Tongue (tissue), 3 donors: ENCODE measurements at places on chromosomes 5 and 9. TPM values are rescaled to one million over a fixed set of nuclear protein-coding genes. Genes with fewer than 3 reads are reported as not detected.
A peak's percentile ranks its signal among the peaks of the same experiment; 100 is the strongest.

Gene TIMD4
- total RNA-seq: not detected

Gene TRPM3
- total RNA-seq: 0.72 TPM

Gene TNFSF15
- total RNA-seq: 1.8 TPM

Gene IL12B
- not detected for total RNA-seq

Gene FAM174A
- total RNA-seq: 53.2 TPM

Gene TMEM252
- total RNA-seq: not detected

Gene ANKRD18B
- 6.6 TPM for total RNA-seq

Gene PCDHGA3
- total RNA-seq: 3.9 TPM

Gene IFNA6
- not detected for total RNA-seq

Gene IL5
- not detected for total RNA-seq

Gene SLC27A6
- total RNA-seq: 11.2 TPM

GRCh38 chr5:1753490-1753889, 46.1 kb downstream of the MRPL36 start:
- no peak for DNase-seq

GRCh38 chr9:128072144-128073021, 4.4 kb downstream of the SLC25A25 start:
- DNase-seq: peak; percentile 91

GRCh38 chr9:109477258-109478050, 20.7 kb downstream of the PTPN3 start:
- DNase-seq: no peak

DNA sequence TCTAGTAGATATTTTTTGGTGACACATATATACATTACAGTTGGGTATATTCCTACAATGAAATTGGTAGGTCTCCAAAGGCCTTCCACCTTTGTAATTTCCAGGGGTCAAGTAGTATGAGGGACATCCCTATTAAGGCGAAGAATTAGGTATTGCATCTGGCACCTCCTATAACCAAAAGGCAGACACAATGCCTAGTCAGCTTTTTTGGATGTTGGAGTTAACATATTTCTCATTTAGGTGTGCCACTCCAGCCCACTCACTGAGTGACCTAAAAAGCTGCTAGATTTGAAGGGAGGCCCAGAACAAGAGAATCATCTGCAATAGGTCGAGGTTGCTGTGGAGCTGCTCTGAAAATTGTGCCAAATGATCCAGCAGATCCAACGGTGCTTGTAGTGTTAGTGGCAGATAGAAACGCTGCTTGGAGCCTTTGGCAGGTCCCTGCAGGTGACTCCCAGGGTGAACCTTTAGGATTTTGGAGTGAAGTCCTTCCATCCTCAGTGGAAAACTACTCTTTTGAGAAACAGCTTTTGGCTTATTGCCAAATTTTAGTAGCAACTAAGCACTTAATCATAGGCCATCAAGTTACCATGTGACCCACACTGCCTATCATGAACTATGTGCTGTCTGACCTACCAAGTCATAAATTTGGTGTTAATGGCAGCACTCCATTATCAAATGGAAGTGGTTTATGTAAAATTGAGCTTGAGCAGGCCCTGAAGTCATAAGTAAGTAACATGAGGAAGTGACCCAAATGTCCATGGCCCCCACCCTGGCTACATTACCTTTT, 15.7 kb upstream of the FNIP1 start:
- no peak for DNase-seq

DNA sequence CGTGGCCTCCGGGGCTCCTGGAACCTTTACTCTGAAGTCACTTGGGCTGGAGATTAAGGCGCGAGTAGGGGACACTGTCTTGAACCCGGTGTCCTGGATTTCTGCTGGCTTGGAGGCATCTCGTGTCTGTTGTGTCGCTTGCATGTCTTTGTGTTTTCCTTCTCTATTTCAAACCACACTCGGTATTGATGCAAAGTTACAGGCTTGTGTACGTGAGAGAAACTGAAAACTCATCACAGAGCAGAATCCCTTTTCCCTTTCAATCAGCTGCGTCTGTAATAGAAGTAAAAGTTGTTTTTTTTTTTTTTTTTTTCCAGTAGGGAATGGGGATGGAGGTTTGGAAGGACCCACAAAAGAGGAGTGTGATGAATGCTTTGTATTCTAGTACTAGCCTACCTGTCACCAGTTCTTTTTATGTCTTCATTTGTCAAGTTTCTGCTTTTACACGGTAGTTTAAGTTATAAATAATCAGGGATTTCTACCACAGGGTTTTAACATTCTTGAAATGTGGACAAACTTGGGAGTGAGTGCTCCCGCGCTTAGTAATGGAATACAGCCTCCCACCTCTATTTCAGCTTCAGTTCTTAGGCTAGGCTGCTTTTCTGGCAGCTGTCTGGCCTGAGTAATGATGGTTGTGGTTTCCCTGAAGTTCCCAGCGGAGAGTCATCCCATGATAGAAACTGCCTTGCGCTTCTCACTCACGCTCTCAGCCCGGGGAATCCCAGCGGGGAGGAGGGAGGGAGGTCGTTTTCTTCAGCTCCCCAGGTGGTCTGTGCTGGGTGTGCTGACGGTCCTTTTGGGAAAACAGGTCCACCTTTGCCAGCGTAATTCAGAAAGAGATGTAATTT, 763 bp downstream of the TJP2 start:
- DNase-seq: peak; percentile 55

DNA sequence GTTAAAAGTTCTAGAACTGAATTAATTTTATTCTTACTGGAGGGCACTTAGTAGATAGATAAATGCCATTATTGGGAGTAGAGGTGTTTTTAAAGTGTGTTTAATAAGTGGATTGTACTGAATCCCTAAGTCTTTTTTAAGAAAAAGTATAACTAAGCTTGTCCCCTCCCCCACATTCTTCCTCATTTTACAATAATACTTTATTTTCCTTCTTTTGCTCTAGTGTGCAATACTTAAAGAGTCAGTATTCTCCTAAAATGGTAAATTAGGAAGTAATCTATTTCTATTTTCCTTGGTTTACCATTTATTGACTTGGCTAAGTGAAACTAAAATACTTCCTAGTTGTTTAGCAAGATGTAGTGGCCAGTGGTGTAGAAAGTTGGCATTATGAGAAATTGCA, 11.6 kb downstream of the UBLCP1 start:
- DNase-seq: no peak

DNA sequence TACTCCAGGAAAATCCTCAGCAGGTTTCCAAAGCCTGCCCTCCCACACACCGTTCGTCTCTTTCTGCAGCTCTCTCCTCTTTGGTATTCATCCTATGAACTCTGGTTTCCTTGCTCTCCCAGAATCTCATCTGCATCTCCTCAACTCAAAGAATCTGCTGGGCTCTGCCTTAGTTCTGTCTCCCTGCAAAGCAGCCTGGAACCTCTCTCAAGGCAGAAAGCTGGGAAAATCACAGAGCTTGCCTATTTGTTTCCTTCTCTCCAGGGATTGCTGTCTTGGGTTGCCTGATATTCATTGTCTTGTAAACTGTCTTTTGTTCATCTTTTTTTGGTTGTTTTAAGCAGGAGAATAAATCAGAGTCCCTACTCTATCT, 5.3 kb upstream of the ERAP2 start:
- DNase-seq: no peak

DNA sequence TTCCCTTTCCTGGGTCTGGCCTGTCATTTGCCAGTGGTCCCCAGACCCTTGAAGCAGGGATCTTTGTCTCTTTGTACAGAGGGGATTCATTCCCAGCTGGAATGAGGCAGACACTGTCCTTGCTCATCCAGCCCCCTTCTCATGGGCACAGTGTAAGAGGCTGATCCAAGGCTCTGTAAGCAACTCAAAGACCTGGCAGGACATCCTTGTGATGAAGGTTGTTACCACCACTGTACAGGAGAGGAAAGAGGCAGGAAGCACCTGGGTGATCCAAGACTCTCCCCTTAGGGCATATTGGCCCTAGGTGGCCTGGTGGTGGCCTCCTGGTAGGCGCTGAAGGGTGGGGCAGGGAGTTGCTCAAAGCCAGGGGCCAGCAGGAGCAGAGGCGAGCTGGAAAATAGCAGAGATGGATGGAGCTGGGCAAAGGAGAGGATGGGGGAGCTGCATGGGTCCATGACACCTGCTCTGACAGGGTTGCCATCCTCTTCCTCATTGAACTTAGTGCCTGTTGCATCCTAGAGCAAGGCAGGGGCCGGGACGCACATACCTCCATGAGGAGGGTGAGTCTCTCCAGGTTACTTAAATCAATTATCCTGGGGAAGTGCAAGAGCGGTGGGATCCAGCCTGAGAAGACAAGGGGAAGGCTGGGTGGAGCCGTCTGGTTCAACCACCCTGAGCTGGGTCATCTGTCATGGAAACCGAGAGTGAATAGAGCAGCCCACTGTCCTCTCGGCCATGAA, 9.8 kb upstream of the GADD45G start:
- no peak for DNase-seq

DNA sequence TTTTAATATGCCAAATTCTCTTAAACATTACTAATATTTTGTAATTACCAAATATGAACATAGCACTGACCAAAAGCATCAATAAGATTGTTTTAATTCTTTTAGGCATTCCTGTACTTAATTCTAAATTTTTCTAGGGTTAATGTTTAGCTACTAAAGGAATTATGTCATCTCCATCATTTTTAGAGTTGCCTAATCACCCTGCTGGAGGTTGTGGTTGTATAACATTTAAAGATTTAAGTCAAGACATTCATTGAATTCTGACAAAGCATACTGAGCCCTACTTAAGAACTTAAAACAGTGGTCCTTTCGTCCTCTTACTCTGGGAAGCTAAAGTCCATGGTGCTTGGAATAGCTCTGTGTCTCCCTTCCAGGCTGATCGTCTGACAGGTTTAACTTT, 28.1 kb upstream of the DAB2 start:
- DNase-seq: no peak

- no peak for DNase-seq
These were observed 38.4 kb downstream of the LHFPL2 start for GRCh38 chr5:78610163-78610583.

GRCh38 chr5:94422812-94423211, 195.6 kb downstream of the KIAA0825 start:
- no peak for DNase-seq

- DNase-seq: no peak
These were observed 24.0 kb downstream of the CSF1R start for GRCh38 chr5:150062216-150062922.

DNA sequence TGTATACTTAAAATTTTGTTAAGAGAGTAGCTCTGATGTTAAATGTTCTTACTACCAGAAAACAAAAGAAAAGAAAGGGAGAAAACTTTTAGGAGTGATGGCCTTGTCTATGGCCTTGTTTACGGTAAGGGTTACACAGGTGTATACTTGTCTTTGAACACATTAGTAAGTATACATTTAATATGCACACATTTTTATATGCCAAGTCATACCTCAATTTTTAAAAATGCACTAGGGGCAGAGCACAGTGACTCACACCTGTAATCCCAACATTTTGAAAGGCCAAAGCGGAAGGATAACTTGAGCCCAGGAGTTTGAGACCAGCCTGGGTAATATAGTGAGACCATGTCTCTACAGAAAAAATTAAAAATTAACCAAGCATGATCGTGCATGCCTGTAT, 166.7 kb upstream of the SNX2 start:
- no peak for DNase-seq

GRCh38 chr5:40743771-40744170, 12.0 kb downstream of the TTC33 start:
- DNase-seq: no peak

- DNase-seq: no peak
These were observed 18.9 kb downstream of the RALGPS1 start for GRCh38 chr9:126933334-126933980.

GRCh38 chr5:74251141-74252035, 389.1 kb downstream of the ENC1 start:
- peak; percentile 77 for DNase-seq

- DNase-seq: no peak
These were observed 67.9 kb downstream of the ADAMTS6 start for GRCh38 chr5:65413822-65414221.

- no peak for DNase-seq
These were observed 310.2 kb upstream of the RFX3 start for GRCh38 chr9:3836011-3836410.

DNA sequence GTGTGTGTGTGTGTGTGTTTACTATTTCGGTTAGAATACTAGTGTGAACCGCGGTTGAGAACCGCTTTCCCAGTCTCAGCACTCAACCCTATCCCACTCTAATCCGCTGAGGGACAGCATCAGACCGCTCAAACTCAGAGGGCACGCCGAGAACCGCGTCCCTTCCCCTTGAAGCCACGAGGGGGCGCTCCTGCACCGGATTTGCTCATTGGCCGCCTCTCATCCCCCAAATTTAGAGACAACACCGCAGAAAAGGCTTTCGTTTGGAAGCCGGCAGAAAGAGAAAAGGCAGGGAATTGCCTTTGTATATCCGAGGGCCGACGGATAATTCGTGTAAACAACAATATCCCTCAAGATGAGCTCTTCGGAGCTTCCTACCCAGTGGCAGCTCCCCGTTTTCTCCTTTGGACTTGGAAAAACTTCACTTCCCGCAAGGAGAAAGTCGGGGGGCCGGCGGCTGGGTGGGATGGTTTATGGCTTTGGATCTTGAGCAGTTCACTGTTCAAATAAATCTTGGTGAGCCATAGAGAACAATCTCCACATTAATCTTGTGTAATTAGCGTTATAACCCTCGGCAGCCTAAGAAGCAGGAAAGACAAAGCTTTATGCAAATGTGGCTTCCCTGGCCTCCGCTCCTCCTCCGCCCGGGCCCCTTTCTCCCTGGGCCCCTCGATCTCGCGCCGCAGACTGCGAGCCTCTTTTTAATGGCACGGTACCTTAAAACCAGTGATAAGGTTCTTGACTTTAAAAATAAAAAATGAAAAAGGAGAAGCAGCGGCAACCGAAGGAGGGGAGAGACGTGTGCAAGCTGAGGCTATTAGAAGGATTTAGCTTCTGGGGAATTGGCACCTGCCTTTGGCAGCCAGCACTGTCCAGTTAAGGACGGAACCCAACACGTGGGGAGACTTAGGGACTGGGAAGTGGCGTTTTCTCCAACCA, 296.8 kb downstream of the PARP8 start:
- peak; percentile 92 for DNase-seq

GRCh38 chr5:67306965-67307607, 110.5 kb upstream of the CD180 start:
- peak; percentile 49 for DNase-seq

GRCh38 chr5:157594257-157594656, 18.7 kb upstream of the ADAM19 start:
- no peak for DNase-seq

DNA sequence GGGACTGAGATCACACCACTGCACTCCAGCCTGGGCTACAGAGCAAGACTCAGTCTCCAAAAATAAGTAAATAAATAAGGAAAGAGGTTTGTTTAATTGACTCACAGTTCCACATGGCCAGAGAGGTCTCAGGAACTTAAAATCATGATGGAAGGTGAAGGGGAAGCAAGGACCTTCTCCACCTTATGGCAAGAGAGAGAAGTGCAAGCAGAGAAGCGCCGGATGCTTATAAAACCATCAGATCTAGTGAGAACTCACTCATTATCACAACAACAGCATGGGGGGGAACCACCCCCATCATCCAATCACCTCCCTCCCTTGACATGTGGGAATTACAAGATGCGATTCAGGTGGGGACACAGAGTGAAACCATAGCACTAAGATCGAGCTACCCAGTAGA, 22.8 kb upstream of the RGMB start:
- DNase-seq: no peak
